Substantia nigra (tissue), 51 donors: ENCODE measurements at places on chromosomes 16 and 17.
A peak's percentile ranks its signal among the peaks of the same experiment; 100 is the strongest.

DNA sequence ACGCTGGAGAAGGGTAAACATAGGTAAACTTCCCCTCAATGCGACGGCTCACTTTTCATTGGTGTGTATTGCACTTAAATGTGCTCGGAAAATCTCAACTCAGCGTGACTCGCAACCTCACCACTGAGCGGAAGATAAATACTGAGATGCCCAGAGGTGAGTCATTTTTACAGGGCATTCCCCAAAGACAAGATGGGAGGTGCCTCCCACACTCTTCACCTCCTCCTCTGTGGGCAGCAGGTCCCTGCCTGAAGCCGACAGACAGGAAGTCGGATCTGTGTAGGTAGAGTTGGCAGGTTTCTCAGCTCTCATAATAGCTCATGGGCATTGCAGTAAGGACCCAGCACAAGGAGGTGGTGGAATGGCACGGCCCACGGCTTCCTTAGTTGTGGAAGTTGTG lies 274.6 kb upstream of the HSBP1 start:
- no peak for DNase-seq

DNA sequence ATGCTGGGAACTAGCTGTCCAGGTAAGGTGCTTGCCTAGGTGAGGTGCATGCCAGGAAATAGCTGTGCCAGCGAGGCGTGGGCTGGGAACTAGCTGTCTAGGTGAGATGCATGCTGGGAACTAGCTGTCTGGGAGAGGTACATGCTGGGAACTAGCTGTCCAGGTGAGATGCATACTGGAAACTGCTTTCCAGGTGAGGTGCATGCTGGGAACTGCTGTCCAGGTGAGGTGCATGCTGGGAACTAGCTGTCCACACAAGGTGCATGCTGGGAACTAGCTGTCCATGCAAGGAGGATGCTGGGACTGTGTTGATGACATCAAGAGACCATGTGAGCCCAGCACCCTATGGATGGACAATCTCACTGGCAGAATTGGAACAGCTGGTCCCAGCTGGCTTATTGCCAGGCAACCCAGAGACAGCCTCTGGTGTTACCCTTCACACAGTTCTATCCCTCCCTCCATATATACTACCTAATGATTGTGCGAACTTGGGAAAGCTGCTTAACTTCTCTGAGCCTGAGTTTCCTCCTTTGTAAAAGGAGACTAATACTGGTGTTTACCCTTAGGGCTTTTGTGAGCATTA lies 479.9 kb upstream of the RBFOX1 start:
- DNase-seq = no peak

GRCh38 chr17:49656247-49656646 lies 21.6 kb downstream of the SPOP start:
- DNase-seq = no peak

- no peak for DNase-seq
These were observed 56.7 kb downstream of the CCDC42 start for GRCh38 chr17:8687737-8688466.

- DNase-seq = no peak
These were observed 11.8 kb upstream of the HSD17B2 start for GRCh38 chr16:82023206-82023605.

DNA sequence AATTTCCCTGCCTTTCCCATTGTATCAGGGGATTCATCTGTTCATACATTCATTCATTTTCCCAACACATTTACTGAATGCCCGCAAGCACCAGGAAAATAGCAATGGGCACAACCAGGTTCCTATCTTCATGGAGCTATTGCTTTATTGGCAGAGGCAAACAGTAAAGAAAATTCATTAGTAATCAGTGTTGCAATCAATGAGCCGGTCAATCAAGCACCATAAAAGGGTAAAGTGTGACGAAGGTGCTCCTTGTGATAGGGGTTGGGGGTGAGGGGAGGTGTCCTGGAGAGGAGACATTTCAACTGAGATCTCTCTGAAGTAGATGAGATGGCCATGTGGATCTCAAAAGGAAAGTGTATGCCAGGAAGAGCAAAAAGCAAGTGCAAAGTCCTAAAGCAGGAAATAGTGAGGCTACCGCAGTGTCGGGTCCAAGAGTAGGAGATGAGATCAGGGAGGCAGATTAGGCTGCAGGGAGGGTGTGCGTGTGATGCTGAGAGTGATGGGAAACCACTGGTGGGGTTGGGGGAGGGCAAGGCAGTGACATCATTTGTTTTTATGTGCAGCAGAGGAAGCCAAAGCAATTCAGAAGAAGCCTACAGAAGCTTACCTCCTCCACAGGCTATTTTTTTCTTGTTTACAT lies 28.4 kb downstream of the CDH13 start:
- DNase-seq = no peak

- peak; percentile 88 for DNase-seq
These were observed 54.2 kb downstream of the PLD6 start for GRCh38 chr17:17151962-17152361.

DNA sequence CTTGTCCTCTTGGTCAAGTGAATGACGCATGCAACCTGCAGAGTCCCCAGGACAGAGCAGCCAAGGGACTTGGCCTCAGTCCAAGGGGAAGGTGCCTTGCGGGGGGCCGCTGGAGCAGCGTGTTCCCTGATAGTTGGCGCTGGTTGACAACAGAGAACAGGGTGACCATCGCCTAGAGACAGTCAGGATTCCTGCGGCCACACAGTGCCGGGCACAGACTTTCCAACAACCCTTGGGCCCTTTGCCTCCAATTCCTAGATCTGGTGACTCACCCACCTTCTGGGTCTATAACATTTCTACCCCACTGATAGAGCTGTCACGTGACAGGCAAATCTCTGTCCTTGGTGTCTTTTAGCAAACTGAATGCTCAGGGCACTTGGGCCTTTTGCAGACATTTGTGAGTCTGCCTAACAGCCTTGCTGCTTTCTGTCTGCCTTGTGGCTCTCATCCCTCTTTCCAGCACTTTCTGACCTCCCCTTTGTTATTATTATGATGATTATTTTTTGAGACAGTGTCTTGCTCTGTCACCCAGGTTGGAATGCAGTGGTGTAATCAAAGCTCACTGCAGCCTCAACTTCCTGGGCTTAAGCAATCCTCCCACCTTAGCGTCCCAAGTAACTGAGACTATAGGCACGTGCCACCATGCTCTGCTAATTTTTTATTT lies 11.9 kb upstream of the TEDC2 start:
- DNase-seq = no peak

- no peak for DNase-seq
These were observed 106.8 kb upstream of the NOG start for GRCh38 chr17:56486732-56487131.

GRCh38 chr17:49787884-49788477 lies 500 bp upstream of the KAT7 start:
- peak; percentile 34 for DNase-seq

- DNase-seq = no peak
These were observed 49.1 kb downstream of the ADCY7 start for GRCh38 chr16:50315346-50315997.
